ENCODE measurements at places on chromosomes 2 and 18.

DNA sequence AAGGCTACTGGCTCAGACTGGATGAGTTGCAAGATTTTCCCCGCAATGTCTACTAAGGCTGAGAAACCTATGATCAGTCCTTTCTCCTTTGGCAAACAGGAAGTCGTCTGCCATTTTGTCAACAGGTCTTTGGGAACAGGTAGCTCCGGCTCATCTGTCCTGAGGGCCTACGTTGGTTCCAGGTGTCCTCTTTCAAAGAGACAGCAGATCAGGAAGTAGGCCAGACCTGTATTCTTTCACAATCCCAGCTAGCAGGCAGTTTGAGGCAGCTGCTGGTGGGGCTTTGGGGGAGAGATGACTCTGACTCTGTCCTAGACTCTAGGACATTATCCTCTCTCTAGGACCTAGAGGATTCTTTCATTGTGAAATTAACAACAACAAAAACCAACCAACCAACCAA is 98.6 kb downstream of the ACTR2 start:
- DNase-seq, result no peak

DNA sequence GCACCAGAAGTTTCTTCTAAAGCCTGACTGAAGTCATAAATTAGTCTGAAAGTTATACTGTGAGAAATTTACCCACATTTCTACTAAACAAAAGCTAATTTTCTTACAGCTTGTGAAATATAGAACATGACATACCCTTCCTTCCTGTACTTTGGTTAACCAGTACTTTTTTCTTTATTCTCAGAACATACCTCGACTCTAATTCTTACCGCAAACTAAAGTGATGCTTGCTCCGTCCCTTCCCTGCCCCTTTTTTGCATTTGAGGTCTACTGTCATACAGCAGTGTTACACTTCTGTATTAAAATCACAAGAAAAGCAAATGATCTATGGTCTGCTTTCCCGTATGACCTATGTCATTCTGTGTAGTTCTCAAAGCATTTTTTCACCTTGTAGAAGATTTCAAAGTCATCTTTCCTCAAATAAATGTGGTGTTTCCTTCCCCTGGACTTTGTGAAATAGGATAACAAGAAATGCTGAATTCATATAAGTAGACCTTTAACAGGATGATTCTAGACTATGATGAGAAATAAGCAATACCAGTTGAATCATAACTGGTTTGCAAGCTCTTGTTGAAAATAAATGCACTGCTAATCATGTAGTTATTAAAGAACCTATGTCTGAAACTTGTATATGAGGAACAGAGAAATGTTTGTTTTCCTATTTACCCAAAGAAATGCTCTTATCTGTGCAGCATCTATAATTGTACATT is 30.4 kb downstream of the CYTIP start:
- DNase-seq, result peak; percentile 67

DNA sequence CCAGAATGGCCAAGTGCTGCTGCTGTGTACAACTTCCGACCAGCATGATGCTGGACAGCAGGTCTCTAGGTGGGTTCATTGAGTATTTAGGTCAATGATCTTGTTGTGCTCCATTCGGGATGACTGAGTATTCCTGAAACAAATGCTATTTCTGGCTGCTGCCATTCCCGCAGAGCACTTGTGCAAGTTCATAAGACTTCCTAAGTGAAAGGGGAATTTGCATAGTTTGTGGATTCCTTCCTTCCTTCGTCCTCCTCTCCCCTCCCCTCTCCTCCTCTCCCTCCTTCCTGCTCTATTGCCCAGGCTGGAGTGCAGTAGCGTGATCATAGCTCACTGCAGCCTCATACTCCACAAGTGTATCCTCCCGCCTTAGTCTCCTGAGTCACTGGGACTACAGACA is 40.4 kb downstream of the LDLRAD4 start:
- DNase-seq, result no peak

DNA sequence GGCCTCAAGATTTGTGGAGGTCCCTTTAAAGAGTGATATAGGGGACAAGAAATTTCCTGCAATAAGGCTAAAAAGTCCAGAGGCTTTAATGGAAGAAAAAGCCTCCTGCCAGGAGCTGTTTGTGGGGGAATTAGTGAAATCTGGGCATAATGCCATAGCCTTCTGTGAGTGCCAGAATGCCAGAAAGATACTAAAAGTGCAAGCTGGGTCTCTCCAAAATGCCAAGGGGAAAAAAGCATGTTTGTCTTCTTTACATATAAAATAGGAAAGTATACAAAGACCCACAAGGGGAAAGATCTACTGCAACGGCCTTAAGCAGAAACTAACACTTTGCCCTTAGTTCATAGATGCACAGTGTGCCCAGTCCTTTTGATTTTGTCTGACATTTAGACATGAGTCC is 647.7 kb upstream of the ZNF804A start:
- DNase-seq, result no peak

GRCh38 chr2:176483901-176484568 is 214.8 kb downstream of the MTX2 start:
- DNase-seq, result no peak

DNA sequence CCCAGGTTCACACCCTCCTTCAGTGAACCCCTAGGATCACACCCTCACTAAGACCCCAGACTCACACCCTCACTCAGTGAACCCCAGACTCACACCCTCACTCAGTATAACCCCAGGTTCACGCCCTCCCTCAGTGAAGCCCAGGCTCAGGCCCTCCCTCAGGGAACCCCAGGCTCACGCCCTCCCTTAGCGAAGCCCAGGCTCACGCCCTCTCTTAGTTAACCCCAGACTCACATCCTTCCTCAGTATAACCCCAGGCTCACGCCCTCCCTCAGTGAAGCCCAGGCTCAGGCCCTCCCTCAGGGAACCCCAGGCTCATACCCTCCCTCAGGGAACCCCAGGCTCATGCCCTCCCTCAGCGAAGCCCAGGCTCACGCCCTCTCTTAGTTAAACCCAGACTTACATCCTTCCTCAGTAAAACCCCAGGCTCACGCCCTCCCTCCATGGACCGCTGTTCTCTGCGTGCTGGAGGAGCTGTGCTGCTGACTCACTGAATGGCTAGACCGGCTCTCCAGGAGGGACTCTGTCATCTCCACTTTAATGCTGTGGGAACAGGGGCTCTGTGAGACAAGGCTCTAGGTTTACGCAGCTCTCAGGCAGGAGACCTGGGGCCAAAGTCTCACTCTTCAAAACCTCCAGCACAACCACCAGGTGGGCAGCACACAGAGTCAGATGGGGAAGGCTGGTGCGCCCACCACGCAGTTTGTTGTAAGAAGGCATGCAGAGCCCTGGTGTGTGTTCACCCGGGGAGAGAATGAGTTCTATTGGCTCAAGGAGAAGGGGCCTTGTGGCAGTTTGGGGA is 506.9 kb upstream of the MYT1L start:
- no peak for DNase-seq

DNA sequence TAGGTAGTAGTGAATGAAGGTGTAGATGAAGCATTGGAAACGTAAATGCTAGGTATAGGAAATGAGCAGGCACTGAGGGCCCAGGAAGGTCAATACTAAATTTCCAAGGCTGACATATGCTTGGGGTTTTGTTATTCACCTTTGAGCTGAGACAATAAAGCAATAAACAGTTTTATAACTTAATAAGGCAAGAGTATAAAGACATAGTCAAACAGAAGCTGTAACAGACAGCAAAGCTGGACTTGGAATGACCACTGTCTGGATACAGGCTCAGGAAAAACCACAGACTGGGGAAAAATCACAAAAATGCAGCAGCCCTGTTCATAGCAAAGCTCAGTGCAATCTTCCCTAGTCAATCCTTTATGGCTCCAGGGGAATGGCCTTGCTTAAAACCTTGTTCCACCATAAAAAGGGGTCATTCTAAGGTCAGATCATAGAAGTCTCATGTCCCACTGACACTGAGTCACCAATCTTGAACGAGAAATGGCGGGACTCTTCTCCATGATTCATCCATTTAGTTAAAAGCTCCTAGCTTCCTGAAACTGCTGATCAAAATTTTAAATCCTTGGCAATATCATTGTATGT is 493.3 kb downstream of the CMPK2 start:
- DNase-seq, result no peak

- DNase-seq, result no peak
Observed at GRCh38 chr2:82875858-82876257, 1583.2 kb downstream of the SUCLG1 start.

GRCh38 chr2:149089068-149089467 is 50.6 kb downstream of the LYPD6B start:
- DNase-seq, result no peak

DNA sequence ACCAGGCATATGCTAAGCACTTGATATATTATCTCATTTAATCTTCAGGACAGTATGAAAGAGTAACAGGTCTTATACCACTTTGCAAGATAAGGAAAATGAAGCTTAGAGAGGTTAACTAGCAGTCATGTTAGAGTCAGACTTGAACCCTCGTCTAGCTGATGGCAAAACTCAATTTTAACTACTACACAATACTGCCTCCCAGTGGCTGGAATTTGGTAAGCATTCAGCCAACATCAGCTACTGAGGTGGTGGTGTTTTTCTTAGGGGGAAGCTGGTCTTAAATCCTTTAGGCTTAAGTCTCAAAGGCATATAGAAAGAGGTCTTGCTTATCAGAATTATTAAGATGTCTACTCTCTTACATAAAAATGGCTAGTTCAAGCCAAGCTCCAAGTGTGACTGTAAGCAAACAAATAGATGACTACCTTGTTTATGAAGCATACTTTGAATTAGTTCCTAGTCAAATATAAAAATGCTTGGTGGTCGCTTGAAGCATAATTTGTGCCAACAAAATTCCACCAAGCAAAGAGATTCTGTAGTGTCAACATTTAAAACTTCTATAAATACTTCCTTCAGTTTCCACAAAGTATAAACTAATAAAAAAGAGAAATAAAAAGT is 325.4 kb upstream of the FIGN start:
- DNase-seq, result no peak

DNA sequence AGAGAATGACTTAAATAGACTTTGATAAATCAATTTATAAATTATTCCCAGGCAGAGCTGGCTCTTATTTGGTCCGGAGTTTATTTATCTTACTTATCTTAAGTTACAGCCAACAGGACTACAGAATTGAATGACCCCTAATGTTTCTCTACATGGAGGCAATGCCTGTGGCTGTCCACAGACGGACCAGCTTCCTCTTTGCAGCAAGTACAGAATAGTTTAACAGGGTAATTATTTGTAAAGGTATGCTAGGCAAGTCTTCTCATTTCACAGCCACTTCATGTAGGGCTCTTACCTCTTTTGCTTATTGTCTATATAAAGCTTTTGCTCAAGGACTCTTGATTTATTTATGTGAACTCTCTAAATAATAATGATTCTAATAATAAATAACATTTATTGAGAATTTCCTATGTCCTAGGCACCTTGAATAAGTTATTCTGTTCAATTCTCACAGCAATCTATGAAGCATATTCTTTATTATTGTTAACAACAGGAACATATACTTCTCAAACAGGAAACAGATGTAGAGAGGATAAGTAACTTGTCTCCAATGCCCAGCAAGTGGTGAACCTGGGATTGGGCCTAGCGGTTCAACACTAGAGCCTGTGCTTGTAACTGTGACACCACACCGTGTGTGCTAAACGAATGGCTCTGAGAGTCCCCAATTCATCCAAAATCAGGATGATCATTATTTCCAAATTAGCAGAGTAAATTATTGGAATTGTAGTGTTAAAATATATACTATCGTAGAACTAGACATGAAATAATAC is 58.8 kb upstream of the NXPH2 start:
- no peak for DNase-seq

GRCh38 chr2:219474285-219475060 is 24.2 kb upstream of the GMPPA start:
- DNase-seq, result no peak

DNA sequence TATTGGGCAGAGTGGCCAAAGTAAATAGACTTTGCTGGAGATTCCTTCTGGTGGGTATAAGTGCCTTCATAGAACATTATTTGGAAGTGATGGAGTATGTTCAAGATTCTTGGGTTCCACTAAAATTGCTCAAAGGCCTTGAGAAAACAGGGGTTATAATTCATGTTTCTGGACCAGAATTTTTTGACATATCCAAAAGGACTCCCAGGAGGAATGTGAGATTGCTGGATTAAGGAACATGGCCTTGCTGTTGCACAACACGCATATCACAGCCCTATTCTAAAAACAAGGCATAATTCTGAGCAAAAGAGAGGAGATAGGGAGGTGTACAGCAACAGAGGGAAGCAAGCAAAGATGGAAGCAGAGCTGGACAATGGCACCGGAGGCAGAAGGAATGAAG is 111.7 kb upstream of the TNP1 start:
- DNase-seq, result no peak

GRCh38 chr2:227942021-227942420 is 70.6 kb downstream of the DAW1 start:
- DNase-seq, result no peak

- DNase-seq, result no peak
Observed at GRCh38 chr2:111155610-111156009, 34.9 kb downstream of the BCL2L11 start.

- no peak for DNase-seq
Observed at GRCh38 chr2:54076586-54076985, 38.8 kb upstream of the ACYP2 start.

DNA sequence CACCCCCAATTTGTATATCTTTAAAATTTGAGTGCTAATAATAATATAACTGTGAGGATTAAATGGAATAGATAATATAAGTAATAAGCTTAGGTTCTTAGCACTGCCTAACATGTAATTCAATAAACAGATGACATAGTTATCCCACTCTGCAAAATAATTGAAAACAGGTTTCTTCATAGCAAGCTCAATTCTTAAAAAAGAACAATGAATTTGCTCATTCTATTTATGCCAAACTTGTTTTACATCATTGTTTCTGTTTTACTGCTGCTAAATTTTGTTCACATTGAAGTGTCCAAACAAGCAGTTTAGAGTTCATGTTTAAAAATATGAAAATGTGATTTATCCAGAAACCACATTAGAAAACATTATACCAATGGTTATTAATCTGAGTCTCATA is 217.0 kb downstream of the MBD5 start:
- DNase-seq, result no peak

DNA sequence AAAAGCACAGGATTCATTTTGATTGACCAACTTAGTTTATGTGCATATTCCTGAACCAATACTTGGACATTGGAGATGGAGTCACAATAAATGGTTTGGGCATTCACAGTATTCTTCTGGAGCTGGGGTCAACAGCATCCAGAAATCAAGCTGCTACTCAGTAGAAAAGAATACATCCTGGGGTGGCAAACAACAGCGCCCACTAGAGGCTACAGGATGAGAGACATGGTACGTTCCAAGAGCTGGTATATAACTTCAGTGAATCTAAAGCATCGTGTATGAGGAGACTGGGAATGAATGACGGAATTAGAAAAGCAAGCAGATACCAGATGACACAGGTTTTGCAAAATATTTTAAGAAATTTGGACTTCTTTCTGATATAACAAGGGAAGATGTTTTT is 142.9 kb upstream of the FIGN start:
- DNase-seq, result peak; percentile 1

Measured in activated T-cell treated with anti-CD3 and anti-CD28 coated beads, Interleukin-2, amount 50 U/mL, for 72 hours (primary cell).